Activated T-cell treated with anti-CD3 and anti-CD28 coated beads, Interleukin-2, amount 50 U/mL, for 4 hours (primary cell): ENCODE measurements at places on chromosomes 11 and 22. TPM values are rescaled to one million over a fixed set of nuclear protein-coding genes. Genes with fewer than 3 reads are reported as not detected.

- DNase-seq, result no peak
These were observed 13.9 kb downstream of the APOBEC3H start for GRCh38 chr22:39110631-39111561.

DNA sequence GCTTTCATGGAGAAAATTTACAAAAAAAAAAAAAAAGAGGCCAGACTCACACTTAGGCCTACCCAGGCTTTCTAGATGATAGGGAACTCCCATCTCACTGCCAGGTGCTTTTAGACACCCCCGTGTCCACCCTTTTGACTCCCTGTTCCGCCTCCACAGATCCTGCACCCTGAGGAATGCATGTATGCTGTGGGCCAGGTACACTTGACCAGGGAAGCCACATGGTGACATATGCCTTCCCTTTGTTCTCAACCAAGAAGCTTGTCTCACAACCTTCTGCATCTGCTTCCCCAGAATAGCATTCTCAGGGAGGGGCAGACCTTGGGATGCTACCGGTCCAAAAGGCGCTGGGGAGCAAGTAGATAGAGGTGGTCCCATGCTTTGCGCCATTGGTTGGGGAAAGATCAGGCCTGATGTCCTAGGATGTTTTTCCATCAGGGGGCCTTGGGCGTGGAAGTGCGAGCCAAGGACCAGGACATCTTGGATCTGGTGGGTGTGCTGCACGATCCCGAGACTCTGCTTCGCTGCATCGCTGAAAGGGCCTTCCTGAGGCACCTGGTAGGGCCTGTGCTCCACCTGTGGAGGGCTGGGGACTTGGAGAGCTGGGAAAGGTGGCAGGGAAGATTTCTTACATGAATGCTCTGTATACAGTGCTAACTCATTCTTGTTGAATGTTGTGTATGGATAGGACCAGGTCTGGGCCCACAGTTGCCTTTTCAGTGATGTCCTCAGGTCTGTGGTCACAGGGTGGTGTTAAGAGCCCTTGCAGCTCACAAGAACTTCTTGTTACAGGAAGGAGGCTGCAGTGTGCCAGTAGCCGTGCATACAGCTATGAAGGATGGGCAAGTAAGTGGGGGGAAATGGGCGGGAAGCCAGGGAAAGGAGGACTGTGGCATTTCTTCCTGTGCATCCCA is 7.5 kb downstream of the HMBS start:
- no peak for DNase-seq

DNA sequence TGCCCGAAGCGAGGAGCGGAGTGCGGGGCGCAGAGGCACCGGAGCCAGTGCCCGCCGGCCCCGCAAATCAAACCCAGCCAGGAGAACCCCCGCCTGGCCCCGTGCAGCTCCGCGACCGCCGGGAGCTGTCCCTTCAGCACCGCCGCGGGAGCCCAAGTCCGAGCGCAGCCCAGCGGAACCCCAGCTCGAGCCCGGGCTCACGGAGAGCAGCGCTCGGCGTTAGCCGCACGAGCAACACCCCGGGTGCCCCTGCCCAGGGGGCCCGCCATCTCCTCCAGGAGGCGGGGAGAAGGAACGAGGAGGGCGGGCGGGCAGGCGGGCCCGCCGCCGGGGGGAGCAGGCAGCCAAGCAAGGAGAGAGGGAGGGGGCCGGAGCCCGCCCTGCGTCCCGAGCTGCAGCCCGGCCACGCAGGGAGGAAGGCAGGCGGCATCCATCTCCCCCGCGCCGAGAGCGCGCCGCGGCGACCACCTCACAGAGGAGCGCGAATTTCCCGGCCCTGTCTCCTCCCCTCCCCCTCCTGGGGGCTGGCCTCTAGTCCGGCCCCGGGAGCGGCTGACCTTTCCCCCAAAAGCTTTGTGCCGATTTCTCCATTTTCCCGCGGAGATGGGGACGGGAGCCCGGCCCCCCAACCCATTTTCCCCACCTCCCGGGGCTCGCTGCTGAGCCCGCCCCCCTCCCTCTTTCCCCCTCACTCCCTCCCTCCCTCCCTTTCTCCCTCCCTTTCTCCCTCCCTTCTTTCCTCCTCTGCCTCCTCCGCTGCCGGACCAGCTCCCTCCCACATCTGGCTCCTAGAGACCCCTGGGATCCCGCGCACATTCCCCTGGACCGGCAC is 621 bp downstream of the KCNC1 start:
- DNase-seq, result no peak

- no peak for DNase-seq
These were observed 1.2 kb upstream of the TCIRG1 start for GRCh38 chr11:68037411-68038225.

GRCh38 chr11:18204220-18204619 is 31.6 kb downstream of the MRGPRX4 start:
- no peak for DNase-seq

DNA sequence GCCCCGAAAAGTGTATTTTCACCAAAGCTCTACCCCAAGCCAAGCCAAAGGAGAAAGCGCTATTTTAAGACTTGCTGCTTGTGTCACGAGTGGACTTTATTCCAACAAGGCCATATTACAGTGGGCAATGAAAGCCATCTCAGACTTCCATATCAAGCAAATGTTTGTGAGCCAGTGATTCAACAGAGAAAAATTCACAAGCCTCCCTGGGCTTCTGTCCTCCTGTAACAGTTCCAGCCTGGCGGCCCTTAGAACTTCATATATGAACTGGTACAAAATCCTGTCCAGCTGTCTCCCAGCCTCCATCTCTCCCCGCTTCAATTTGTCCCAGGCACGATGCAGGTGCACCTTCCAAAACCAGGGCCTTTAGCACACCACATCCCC is 11.2 kb downstream of the LARGE1 start:
- DNase-seq, result no peak

- DNase-seq, result no peak
These were observed 30.7 kb downstream of the FGF4 start for GRCh38 chr11:69744435-69744834.

HBB gene
- not detected for total RNA-seq
